B cell (primary cell): ENCODE measurements at places on chromosomes 12 and 14.
A peak's percentile ranks its signal among the peaks of the same experiment; 100 is the strongest.

DNA sequence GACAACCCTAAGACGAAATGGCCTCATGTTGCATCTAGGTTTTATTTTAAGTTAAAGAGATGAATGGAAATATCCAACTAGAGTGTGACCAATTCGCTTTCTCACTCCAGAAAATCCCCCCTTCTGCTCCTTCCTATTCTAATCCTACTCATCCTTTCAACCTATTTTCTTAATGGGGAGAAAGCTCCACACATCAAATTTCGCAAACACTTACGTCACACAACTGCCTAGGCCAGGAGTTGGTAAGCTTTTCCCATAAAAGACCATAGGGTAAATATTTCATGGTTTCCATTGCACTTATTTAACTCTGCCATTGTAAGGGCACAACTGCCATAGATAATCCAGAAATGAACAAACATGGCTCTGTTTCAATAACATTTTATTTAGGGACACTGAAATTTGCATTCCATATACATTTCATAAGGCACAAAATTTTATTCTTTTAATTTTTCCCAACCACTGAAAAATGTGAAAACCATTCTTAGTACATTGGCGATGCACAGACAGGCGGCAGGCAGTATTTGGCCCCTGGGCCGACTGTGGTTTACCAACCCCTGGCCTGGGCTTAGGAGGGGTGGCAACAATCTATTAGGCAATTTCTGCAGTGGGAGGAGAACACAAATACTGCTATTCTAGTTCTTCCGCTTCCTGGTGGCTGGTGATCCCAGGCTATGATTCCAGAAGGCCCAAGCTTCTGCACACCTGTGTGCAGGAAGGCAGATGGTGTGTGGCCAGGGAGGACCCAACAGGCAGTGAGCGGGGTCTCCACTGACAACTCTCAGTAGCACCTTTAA, 67.2 kb upstream of the FOXN3 start:
- H3K27me3 ChIP-seq, result no peaks in the 10 kb centered on the region
- no peak for DNase-seq
- H3K4me1 ChIP-seq, result no peaks in the 10 kb centered on the region
- H3K4me3 ChIP-seq, result no peak overlapping the region

DNA sequence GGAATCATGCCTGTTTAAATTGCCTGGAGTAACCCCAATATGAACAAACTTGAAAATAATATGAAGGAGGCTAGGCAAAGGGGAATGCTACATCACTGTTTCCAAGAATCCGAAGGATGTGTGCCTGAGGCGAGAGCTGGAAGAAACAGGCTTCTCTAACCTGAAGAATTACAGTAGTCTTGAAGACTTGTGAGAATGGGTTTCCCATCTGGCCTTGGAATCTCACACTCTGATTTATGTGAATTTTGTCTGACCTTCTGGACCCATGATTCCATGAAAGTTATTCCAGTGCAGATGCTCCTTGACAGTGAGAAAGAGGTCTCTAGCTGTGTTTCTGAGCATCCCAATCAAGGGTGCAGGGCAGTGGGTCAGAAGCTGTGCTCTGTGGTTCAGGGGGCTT, 122.1 kb upstream of the PARP11 start:
- no peak overlapping the region for H3K27ac ChIP-seq
- peaks cover 4% of the 10 kb centered on the region for H3K4me1 ChIP-seq
- H3K4me3 ChIP-seq, result no peak overlapping the region
- DNase-seq, result no peak

DNA sequence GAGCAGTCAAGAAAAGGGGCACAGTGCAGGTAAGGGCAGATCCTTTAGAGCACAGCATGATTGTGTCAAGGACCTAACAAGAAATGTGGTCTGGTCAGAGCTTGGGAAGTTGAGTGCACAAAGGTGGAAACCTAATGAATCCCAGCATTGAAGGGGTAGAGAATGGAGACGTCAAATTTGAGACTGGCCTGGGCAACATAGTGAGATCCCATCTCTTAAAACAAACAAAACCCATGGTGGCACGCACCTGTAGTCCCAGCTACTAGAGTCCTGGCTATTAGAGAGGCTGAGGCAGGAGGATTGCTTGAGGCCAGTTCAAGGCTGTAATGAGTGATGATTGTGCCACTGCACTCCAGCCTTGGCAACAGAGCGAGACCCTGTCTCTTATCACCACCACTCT, 37.0 kb upstream of the CCDC88C start:
- DNase-seq, result no peak
- H3K4me1 ChIP-seq, result no peaks in the 10 kb centered on the region
- H3K4me3 ChIP-seq, result no peak overlapping the region
- H3K27ac ChIP-seq, result no peak overlapping the region
- no peaks in the 10 kb centered on the region for H3K27me3 ChIP-seq

DNA sequence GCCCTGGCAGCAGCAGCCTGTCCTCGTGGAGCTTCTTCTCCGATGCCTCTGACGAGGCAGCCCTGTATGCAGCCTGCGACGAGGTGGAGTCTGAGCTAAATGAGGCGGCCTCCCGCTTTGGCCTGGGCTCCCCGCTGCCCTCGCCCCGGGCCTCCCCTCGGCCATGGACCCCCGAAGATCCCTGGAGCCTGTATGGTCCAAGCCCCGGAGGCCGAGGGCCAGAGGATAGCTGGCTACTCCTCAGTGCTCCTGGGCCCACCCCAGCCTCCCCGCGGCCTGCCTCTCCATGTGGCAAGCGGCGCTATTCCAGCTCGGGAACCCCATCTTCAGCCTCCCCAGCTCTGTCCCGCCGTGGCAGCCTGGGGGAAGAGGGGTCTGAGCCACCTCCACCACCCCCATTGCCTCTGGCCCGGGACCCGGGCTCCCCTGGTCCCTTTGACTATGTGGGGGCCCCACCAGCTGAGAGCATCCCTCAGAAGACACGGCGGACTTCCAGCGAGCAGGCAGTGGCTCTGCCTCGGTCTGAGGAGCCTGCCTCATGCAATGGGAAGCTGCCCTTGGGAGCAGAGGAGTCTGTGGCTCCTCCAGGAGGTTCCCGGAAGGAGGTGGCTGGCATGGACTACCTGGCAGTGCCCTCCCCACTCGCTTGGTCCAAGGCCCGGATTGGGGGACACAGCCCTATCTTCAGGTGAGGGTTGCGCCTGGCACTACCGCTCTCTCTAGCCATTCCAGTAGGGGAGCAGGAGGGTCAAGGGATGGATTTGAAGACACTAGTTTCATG, 2.1 kb downstream of the NFATC4 start:
- peaks cover 28% of the 10 kb centered on the region for H3K4me1 ChIP-seq
- no peak overlapping the region for H3K27ac ChIP-seq
- H3K4me3 ChIP-seq, result no peak overlapping the region
- no peaks in the 10 kb centered on the region for H3K36me3 ChIP-seq

DNA sequence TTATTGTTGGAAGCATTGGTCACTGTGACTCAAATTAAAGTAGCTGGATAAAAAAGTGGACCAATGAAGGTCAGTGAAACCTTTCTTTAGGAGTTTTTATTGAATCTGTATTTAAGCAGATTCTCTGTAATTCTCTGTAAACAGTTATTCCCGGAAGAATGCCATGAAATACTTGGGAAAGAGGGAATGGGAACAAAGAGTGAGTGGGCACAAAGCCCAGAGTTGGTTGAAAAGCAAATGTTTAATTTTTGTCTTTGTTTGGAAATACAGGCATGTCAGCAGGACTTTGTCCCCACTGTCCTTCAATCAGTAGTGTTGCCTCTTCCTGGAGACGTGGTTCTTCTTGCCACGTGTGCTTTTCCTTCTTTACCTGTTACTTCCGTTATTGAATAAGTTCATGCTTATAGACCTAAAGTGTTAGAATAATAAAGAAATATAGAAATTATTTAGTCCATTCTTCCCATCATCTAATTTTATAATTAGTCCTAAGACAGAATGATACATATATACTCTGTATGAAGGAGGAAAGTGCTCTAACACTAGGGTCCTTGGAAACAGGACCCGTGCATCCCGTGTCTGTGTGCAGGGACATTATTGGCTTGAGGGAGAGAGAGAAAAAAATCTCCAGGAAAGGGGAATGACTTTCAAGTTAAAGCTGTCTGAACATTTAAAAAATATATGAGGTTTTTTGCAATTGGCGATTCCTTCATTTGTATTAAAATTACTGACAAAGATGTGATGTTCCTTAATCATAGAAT, 2.0 kb upstream of the ANG start:
- H3K4me1 ChIP-seq, result peaks cover 25% of the 10 kb centered on the region
- H3K4me3 ChIP-seq, result no peak overlapping the region
- H3K27me3 ChIP-seq, result no peaks in the 10 kb centered on the region
- no peak overlapping the region for H3K27ac ChIP-seq
- H3K36me3 ChIP-seq, result no peaks in the 10 kb centered on the region

- H3K27me3 ChIP-seq, result no peaks in the 10 kb centered on the region
- H3K27ac ChIP-seq, result no peak overlapping the region
- H3K4me3 ChIP-seq, result no peak overlapping the region
- DNase-seq, result no peak
- H3K4me1 ChIP-seq, result no peaks in the 10 kb centered on the region
Measured at GRCh38 chr14:54191846-54192245, 205.0 kb upstream of the CDKN3 start.

- no peaks in the 10 kb centered on the region for H3K36me3 ChIP-seq
- no peak for DNase-seq
- H3K4me3 ChIP-seq, result no peak overlapping the region
- no peaks in the 10 kb centered on the region for H3K4me1 ChIP-seq
- no peak overlapping the region for H3K27ac ChIP-seq
Measured at GRCh38 chr12:50043308-50043707, 14.1 kb upstream of the ASIC1 start.

GRCh38 chr12:47715393-47715876, 9.6 kb upstream of the RPAP3 start:
- H3K4me1 ChIP-seq, result peaks cover 28% of the 10 kb centered on the region
- peak; percentile 87 for DNase-seq
- H3K4me3 ChIP-seq, result no peak overlapping the region
- H3K36me3 ChIP-seq, result peaks cover 2% of the 10 kb centered on the region
- no peaks in the 10 kb centered on the region for H3K27me3 ChIP-seq

DNA sequence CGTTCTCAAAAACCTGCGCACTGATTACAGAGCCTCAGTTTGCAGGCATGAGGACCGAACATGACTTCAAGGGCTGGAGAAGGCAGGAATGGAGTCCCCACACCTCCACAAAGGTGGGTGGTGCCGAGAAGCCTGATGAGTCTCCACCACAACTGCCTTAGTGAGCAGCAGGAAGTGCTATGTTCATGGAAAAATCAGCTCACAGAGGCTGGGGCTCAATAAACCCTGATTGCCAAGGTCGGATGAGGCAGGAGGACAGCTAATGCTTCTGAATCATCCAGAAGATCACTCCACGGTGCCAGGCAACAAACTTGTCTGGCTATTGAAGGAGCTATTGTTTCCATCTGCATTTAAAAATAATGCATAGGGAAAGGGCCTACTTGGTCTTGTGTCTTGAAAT, 31.1 kb downstream of the APPL2 start:
- H3K27me3 ChIP-seq, result no peaks in the 10 kb centered on the region
- no peak overlapping the region for H3K4me3 ChIP-seq
- no peak overlapping the region for H3K27ac ChIP-seq
- H3K36me3 ChIP-seq, result peaks cover 59% of the 10 kb centered on the region
- no peak for DNase-seq

DNA sequence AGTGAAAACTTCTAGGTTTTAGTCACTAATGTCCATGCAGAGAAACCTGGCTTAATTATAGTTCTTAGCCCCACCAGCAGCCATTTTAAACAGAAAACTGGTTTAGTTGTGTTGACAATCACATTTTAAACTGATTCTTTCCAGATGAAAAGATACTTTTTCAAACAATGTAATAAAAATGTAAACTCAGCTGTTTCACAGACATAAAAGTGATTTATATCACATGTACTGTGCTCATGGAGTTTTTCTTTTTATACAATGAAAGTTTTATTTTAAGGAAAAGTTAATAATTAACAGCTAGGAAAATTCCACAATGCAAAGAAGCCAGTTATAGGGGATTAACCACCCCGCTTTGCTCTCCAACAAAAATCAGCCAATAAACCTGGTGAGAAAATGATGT, 129.7 kb downstream of the PAX9 start:
- H3K27ac ChIP-seq, result no peak overlapping the region
- DNase-seq, result no peak
- H3K27me3 ChIP-seq, result no peaks in the 10 kb centered on the region
- no peaks in the 10 kb centered on the region for H3K4me1 ChIP-seq
- H3K36me3 ChIP-seq, result no peaks in the 10 kb centered on the region

GRCh38 chr14:75971509-75971908, 10.3 kb downstream of the TGFB3 start:
- H3K27ac ChIP-seq, result no peak overlapping the region
- H3K27me3 ChIP-seq, result no peaks in the 10 kb centered on the region
- H3K4me3 ChIP-seq, result no peak overlapping the region
- H3K36me3 ChIP-seq, result no peaks in the 10 kb centered on the region
- peaks cover 4% of the 10 kb centered on the region for H3K4me1 ChIP-seq

GRCh38 chr12:29778531-29778930, 5.2 kb downstream of the TMTC1 start:
- no peaks in the 10 kb centered on the region for H3K36me3 ChIP-seq
- peaks cover 19% of the 10 kb centered on the region for H3K27me3 ChIP-seq
- no peak for DNase-seq
- H3K27ac ChIP-seq, result no peak overlapping the region
- H3K4me1 ChIP-seq, result peaks cover 8% of the 10 kb centered on the region

GRCh38 chr12:52645982-52646381, 6.0 kb downstream of the KRT2 start:
- no peak overlapping the region for H3K27ac ChIP-seq
- no peak overlapping the region for H3K4me3 ChIP-seq
- no peaks in the 10 kb centered on the region for H3K36me3 ChIP-seq
- no peaks in the 10 kb centered on the region for H3K4me1 ChIP-seq
